ELF-1 (cell line): ENCODE measurements at places on chromosomes 7 and 10.

- DNase-seq: no peak
These were observed 312.0 kb downstream of the WDR37 start for GRCh38 chr10:1367938-1368841.

- no peak for DNase-seq
These were observed 643.0 kb downstream of the SUGCT start for GRCh38 chr7:40777730-40778312.

GRCh38 chr10:122348512-122348911 is 26.0 kb upstream of the PLEKHA1 start:
- DNase-seq: no peak

- no peak for DNase-seq
These were observed 699.4 kb upstream of the FZD8 start for GRCh38 chr10:36341471-36341870.
